DMS79 (cell line): ENCODE measurements at places on chromosomes 6 and 20.

DNA sequence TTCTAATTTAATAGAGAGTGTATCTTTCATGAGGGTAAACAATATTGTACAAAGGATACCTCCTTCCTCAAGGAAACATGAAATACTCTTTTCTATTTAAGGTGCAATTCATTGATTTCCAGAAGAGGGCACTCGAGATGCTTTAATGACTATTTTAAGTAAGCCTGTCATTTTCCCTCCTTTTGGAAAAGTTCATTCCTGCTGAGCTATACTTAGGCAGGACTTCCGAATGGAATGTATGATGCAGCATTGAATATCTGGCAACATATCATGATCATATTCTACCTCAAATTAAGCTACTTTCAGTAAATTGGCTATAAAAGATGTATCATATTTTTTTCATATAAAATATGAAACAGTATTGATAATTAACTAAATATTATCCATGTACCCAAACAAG lies 5.0 kb downstream of the DST start:
- no peak for DNase-seq

DNA sequence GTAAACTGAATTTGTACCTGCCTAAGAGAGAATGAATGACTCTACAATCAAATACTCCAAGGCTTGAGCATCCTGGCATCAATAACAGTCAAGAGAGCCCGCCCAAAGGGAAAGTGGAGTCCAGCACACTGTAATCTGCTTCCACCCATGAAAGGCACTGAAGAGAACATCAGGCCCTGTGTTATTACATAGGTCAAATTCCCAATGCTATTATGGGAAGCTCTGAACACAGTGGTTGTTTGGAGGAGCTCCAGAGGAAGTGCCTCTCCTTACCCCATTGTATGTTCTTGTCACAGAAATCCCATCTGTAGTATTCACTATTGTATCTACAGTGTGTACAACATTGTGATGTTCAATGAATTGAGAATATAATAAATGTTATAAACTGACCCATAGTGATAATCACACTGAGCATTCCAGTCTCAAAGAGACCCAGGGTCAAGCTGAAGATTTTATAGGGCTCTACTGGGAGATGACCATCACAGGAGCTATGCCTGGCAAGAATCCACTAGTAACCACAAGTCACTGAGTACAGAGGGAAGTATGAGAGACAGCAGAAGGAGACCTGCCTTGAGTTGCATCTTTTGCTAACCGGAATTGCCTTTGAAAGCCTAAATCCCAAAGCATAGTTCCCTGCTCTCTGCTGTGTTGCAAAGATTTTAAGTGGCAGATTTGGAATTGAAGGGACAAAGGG lies 446.7 kb downstream of the GJA1 start:
- no peak for DNase-seq

GRCh38 chr6:113442040-113442439 lies 415.1 kb upstream of the MARCKS start:
- no peak for DNase-seq

DNA sequence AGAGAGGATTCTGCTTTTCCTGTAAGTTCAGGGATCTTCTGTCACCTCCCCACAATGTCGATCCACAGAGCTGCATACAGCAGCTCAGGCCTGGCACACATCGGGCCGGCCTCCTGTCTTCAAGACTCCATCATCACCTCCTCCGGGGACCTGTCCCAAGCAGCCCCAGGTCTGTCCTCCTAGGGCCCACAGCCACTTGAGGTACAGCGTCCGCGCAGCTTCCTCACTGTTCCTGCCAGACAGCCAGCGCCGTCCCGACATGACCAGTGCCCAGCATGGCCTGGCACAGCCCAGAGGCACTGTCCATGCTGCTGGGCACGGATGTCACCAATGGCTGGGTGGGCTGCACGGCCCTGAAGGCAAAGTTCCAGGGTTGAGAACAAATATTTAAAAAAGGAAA lies 101.6 kb downstream of the DLL1 start:
- DNase-seq: no peak

GRCh38 chr6:152089992-152090391 lies 282.5 kb downstream of the ESR1 start:
- DNase-seq: no peak

DNA sequence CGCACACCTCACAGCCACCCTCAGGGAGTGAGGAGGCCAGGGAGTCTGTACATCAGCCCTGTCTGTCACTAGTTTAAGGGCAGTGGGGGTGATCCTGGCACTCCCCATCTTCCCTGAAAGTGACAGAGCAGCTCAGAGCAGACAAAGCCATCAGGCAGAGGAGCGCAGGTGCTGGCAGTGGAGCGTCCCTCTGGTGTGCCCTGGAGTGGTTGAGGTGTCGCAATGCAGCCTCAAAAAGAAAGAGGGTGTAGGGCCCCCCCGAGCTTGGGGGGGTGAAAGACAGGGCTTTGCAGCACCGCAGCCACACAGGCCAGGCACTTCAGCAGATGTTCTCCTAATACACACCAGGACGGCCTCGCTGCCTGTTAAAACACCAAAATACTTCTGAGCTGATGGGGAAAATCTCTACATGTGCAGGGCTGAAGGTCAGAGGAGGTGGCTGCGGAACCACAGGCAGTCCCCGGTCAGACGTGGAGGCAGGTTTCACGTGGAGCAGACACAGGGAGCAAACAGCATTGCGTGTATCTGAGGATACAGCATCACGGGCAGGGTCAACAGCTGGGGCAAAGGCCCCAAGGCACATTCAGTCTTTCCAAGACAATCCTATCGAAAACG lies 69.5 kb downstream of the PREX1 start:
- peak; percentile 43 for DNase-seq

DNA sequence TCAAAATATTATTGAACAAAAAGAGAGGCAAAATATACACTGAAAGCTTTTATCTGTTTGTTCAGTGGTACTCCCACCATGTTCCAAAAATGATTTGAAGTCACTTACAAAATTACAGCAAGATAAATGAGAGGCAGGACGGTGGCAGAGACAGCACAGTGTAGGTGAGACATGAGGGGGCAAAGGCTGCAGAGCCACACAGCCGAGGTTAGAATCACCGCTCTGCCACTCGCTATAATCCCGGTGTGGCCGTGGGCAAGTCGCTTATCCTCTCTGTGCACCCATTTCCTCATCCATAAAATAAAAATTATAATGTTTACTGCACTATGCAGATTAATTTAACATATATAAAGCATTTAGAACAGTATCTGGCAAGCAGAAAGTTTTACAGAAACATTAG lies 140.1 kb upstream of the BEND6 start:
- DNase-seq: no peak

GRCh38 chr6:14857001-14857400 lies 388.9 kb upstream of the JARID2 start:
- no peak for DNase-seq

DNA sequence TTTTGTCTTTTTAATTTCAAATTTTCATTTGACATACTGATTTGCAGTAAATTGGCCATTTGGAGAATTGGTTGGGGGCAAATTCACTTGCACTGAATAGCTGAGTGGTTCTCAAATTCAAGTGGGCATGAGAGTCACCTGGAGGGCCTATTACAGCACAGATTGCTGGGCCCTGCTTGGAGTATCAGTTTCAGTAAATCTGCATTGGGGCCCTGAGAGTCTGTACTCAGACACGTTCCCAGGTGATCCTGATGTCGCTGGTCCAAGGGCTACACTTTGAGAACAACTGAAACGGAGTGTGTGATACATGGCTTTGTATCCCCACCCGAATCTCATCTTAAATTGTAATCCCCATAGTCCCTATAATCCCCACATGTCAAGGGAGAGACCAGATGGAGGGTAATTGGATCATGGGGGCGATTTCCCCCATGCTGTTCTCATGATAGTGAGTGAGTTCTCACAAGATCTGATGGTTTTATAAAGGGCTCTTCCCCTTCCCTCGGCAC lies 115.9 kb downstream of the KLHL32 start:
- peak; percentile 50 for DNase-seq

- no peak for DNase-seq
Measured at GRCh38 chr6:169976301-169977081, 225.1 kb downstream of the ERMARD start.

- no peak for DNase-seq
Measured at GRCh38 chr6:33863723-33864440, 60.1 kb upstream of the MLN start.

- DNase-seq: no peak
Measured at GRCh38 chr6:156820089-156820798, 43.1 kb downstream of the ARID1B start.

DNA sequence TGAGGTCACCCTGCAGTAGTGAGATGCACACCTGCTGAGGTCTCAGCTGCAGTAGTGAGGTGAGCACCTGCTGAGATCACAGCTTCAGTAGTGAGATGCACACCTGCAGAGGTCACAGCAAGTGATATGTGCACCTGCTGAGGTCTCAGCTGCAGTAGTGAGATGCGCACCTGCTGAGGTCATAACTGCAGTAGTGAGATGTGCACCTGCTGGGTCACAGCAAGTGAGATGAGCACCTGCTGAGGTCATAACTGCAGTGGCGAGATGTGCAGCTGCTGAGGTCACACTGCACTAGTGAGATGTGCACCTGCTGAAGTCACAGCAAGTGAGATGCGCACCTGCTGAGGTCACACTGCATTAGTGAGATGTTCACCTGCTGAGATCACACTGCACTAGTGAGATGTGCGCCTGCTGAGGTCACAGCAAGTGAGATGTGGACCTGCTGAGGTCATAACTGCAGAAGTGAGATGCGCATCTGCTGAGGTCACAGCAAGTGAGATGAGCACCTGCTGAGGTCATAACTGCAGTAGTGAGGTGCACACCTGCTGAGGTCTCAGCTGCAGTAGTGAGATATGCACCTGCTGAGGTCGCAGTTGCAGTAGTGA lies 20.8 kb downstream of the ZDHHC14 start:
- no peak for DNase-seq

DNA sequence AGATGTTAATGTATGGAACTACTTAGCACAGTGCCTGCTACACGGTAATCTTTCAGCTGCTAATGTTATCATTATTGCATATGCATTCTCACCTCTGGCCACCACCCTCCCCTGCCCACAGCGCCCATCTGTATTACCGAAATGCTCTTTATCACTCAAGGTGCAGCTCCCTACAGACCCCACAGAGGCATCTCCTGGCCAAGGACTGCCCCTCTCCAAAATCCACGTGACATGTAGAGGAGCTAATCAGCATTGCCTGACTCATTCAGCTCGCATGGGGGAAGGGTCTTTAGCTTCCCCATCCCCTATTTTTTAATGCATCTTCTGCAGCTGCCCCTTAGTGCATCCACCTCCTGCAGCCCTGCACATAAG lies 41.8 kb downstream of the SLC22A23 start:
- DNase-seq: no peak

DNA sequence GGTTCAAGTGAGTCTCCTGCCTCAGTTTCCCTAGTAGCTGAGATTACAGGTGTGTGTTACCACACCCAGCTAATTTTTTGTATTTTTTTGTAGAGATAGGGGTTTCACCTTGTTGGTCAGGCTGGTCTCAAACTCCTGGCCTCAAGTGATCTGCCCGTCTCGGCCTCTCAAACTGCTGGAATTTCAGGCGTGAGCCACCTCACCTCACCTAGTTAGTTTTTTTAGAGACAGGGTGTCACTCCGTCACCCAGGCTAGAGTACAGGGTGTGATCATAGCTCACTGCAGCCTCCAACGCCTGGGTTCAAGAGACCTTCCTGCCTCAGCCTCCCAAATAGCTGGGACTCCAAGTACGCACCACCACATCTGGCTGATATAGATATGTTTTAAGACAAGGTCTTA lies 22.9 kb downstream of the SYTL3 start:
- no peak for DNase-seq

- DNase-seq: no peak
Measured at GRCh38 chr6:108648191-108648590, 87.5 kb downstream of the FOXO3 start.

DNA sequence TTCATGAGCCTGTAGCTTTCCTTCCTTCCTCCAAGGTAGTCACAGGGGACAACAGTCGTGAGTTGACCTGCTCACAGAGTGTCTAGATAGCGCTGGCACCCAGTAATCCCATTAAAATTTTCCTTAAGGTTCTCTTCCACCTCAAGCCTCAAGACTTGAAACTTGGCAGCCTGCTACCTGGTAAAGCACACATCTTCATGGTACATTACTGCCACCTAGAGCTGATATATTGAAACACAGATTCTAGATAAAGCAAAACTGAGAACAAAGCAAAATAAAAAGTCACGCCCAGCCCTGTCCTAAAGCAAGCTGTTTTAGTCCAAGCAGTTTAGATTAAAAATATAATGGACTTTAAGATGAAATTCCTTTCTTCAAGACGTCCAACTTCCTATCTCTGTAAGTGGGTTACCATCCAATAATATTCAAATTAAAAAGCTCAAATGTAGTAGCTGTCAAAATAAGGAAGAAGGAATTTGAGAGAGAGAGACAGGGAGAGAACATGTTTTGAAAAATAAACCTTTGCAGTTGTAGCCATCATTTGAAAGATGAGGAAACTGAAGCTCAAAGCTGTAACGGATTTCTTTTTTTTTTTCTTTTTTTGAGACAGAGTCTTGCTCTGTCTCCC lies 50.7 kb upstream of the CD83 start:
- DNase-seq: peak; percentile 24

- DNase-seq: peak; percentile 21
Measured at GRCh38 chr6:41733707-41734665, 1.4 kb downstream of the TFEB start.

- no peak for DNase-seq
Measured at GRCh38 chr20:56195946-56196345, 52.6 kb upstream of the MC3R start.

- DNase-seq: no peak
Measured at GRCh38 chr6:129120856-129121638, 238.1 kb downstream of the LAMA2 start.

DNA sequence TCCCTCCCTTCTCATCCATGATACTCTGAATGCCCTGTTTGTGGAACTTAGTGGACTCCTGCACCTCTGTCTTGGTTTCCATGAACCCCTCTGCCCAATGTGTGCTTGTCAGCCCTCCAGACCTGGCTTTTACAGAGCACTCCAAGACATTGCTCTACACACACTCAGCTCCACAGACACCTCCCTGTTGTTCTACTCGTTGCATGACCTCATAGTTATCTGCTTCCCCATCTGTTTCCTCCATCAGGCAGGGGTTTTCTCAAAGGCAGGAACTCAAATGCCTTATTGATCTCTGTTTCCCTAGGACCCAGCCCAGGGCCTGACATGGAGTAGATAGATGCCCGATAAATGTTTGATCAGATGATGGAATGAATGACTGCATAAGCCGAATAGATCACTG lies 13.3 kb downstream of the PLCG1 start:
- no peak for DNase-seq

DNA sequence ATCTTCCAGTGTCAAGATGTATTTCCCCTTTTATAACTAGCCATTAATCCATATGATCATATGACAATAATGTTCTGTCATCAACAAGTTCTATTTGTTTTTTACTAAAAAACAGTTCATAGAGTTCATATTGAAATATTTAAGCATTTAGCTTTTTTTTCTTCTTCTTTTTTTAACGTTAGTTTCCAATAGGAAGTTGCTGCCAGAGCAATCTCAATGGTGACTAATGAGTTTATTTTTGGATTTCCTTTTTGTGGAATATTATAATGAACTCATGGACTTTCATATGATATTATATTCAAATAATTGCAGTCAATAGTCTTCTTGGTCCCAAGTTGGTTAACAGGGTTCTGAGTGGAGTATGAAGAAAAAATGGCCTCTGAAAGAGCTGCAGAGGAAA lies 343.3 kb downstream of the BCKDHB start:
- DNase-seq: no peak
